Stimulated activated CD8-positive, alpha-beta memory T cell treated with anti-CD3 and anti-CD28 coated beads, Interleukin-7, amount 100 ng/mL, for 1 hour (primary cell): ENCODE measurements at places on chromosomes 12 and 14.
A peak's percentile ranks its signal among the peaks of the same experiment; 100 is the strongest.

DNA sequence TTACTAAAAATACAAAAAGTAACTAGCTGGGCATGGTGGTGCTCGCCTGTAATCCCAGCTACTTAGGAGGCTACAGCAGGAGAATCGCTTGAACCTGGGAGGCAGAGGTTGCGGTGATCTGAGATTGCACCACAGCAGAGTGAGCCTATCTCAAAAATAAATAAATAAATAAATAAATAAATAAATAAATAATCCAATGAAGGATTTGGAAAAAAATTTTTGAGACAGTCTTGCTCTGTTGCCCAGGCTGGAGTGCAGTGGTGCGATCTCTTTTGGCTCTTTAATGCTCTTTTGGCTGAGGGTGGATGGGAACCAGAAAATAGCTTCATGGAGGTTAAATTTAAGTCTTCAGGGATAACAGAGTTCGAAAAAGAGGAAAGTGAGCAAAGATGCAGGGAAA lies 11.7 kb downstream of the ATP5MC2 start:
- no peak for DNase-seq

GRCh38 chr12:80033448-80033847 lies 65.9 kb upstream of the OTOGL start:
- DNase-seq: no peak

DNA sequence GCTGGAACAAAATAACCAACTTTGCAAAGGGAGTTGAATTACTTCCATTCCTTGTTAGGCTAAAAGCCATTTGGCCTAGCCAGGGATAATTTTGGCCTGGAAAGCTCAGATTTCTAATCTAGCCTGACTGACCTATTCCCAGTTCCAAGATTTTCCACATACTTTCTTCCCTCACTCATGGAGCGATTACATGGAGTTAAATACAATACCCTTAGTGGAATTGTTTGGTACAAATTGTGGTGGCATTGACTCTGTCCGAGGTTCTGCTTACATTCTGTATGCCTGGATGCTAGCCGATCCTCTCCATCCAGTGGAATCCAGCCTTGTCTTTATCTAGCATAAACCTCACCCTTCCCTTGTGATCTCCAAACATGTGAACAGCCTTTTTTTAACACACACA lies 965.1 kb downstream of the DIO2 start:
- DNase-seq: no peak

GRCh38 chr12:82930301-82930700 lies 243.6 kb downstream of the TMTC2 start:
- no peak for DNase-seq

DNA sequence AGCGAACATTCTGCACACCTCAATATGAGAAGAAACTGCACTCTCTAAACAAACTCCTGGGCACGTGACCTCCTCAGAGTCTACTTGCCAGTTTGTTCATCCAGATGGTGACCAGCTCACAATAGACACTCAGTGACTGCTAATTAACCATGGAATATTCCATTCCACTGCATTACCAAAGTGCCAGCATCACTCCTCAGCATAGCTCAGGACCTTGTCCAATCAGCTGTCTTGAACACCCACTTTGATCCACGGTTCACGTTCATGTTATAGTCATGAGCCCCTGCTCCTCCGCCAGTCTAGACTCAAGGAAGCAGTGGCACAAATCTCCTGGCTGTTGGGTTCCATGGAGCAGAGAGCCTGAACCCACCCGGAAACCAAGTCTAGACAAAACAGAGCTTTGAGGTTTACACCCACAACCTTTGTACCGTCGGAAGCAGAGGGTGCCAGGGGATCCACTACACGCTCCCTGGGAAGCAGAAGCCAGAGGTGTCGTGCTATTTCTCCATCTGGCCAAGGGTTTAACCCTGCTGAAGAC lies 285.3 kb downstream of the ZFP36L1 start:
- DNase-seq: no peak

- DNase-seq: no peak
These were observed 32.2 kb downstream of the TESC start for GRCh38 chr12:117067016-117067415.

DNA sequence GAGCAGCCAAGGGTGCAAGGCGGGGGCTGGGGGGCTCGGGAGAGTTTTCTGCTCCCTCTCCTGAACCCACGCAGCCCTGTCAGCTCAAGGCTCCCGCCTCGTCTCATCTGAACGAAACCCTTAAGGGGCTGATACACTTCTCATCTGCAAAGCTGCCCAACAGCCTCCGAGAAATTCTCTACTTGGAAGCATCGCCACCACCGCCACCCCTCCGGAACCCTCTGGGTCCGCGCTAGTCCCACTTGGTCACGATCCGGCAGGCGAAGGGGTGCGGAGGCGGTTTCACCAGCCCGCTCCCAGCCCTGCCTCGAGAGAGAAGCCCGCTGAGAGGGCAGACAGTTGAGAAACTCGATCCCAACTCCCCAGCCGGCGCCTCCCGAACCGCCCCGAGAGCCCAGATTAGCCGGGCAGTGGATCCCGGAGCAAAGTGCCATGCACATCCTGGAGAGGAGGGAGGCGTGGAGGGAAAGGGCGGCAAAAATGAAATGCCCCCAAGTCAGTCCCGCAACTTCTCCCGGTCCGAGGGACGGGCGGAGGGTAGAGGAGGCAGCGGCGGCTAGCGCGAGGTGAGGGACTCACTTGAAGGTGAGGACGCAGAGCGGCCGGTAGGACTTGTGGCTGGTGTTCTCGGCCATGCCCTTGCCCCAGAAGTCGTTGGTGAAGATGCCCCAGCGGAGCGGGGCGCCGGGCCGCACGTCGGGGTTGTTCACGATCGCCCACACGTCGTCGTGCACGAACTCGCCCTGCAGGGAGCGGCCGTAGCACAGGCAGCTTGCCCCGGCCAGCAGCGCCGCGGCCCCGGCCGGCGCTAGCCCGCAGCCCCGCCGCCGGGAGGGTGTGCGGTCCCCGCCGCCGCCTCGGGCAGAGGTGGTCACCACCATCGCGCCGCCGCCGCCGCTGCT lies 620 bp downstream of the TMTC1 start:
- no peak for DNase-seq

GRCh38 chr12:127675936-127676335 lies 591.0 kb upstream of the TMEM132C start:
- no peak for DNase-seq

DNA sequence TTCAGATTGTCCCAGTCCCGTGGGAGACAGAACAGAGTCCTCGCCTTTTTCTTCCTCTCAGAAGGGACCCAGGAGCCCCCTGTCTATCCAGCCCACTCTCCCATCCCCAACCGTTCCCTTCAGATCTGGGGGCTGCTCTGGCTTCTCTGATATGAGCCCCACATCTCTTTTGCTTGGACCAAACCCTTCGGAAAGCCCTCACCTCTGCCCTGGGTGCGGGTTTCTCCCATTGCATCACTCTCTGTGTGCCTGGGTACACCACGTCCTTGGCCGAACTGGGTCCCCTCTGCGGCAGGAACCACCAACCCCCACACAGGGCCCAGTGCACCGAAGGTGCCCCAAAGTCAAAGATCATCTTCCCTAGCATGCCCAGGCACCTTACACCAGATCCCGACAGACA lies 87.8 kb downstream of the DICER1 start:
- no peak for DNase-seq

GRCh38 chr12:123807670-123808069 lies 45.6 kb downstream of the DNAH10 start:
- no peak for DNase-seq

GRCh38 chr12:586318-587071 lies 76.8 kb downstream of the NINJ2 start:
- no peak for DNase-seq

GRCh38 chr14:21302013-21302835 lies 22.3 kb downstream of the RPGRIP1 start:
- DNase-seq: no peak

- DNase-seq: no peak
These were observed 30.3 kb upstream of the ESR2 start for GRCh38 chr14:64324461-64324860.

DNA sequence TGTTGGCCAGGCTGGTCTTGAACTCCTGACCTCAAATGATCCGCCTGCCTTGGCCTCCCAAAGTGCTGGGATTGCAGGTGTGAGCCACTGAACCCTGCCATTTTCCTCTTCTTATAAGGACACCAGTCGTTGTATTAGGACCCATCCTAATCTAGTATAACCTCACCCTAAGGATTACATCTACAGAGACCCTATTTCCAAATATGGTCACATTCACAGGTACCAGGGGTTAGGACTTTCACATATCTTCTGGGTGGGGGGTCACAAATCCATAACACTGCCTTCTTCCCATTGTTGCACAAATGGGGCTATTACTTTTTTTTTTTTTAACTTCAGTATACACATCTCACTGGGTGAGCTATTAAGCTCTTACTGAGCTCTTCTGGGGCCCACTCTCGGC lies 38.6 kb downstream of the ARF6 start:
- DNase-seq: no peak

DNA sequence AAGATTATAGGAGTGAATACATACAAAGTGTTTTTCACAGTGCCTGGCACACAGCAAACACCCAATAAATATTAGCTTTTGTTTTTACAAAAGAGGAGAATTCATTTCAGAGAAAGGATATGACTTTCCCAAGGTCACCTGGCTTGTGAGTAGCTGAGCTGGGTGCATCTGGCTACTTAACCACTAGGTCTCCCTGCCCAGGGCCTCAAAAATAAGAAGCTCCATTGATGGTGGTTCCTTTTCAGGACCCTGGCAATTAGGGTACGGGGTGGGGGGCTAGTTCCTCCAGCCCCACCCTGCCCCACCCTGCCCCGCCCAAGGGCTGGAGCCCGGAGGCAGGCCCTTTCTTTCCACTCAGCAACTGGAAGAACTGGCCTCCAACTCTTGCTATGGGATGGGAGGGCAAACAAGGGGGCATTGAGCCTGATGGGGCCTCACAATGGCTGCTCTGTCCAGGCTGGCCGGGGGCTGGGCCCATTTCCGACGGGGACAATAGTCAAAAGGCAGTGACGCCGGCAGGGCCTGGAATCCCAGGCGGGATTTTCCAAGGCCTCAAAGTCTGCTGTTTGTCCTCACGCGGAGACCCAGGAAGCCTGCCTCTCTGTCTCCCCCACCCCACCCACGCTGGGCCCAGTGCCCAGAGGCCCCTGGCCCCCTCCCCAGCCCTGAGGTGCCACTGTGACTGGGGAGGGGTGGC lies 8.2 kb upstream of the ATG101 start:
- no peak for DNase-seq

GRCh38 chr12:59186451-59186850 lies 266.1 kb upstream of the LRIG3 start:
- DNase-seq: no peak

DNA sequence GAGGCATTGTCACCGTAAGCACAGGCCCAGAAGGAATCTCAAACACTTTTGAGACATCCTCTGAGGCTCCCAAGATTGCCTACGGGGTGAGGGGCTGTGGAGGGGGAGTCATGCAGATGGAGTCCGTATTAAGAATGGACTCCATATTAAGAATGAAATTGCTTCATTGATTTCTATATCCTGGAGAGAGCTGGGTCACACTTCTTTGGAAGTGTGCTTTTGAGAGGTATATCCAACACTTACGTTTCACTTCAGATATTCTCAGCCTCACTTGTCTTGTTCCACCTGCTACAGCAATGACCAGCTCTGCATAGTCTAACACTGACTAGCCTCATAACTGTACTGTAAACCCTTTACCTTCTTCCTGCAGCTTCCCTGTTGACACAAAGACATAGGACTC lies 62.6 kb upstream of the ARHGAP5 start:
- DNase-seq: no peak

GRCh38 chr14:105745433-105746123 lies 219.2 kb downstream of the TMEM121 start:
- no peak for DNase-seq

DNA sequence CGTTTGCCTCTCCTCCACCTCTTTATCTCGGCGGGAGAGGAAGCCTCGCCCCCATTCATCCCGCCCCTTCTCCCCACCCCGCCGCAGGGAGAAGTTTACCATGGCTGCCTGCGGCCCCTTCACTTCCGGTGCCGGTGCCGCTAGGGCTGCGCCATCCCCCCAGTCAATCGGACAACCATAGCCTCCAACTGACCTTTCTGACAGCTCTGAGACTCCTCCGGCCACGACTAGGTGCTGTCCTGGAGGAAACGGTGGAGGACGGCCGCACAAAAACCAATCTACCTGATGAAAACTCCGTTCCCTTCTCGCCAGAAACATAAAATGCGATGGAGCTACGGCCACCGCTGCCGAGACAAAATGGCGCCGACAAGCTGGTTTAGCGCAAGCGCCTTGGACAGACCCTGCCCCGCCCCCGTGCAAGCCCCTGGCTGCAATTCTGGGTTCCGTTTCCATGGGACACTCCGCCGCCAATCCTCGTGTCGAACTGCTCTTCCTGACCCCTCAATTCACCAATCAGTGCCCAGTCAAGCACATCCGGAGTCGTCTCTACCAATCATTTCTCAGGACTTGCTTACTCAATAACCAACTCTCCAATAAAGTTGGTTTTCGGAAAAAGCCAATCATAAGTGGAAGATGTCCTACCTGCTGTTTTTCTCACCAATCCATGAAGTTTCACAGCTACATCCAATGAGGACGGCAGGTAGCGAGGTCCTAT lies 436 bp upstream of the ARID4A start:
- DNase-seq: peak; percentile 96

- no peak for DNase-seq
These were observed 117.4 kb downstream of the ADAMTS20 start for GRCh38 chr12:43434614-43435013.

DNA sequence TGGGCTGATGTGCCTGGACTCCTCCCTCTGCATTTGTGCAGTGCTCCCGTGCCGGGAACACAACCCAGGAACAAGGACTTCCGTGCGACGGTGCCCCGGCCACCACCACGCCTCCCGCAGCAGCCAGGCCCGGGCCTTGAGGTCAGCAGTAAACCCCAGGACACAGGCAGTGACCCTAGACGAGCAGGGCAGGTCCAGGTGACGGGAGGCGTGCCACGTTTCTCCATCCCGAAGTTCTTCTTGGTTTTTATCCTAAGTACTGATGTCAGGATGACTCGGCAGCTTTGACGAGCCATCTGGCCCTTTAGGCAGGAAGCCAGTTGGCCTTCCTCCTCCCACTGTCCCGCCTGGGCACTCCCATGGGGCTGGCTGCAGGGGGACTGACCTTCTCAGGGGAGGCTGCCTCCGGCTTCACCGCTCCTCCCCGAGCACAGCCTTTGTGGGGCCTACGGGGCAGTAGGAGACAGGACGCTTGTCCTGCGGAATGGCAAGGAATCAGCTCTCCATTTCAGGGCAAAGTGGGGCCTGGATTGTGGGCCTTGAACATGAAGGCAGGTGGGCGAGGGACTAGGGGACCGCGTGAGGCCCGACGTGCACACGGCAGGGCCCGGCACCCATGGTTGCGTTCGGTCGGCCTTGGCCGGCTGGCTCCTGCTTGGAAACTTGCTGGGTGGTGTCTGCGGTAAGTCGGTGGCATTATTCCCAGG lies 94.1 kb downstream of the FBXL14 start:
- DNase-seq: no peak
